ENCODE measurements at places on chromosomes 6 and 20.

GRCh38 chr20:59825944-59826759, 107.3 kb downstream of the SYCP2 start:
- H3K27me3 ChIP-seq, result no peaks in the 10 kb centered on the region
- no peaks in the 10 kb centered on the region for H3K4me1 ChIP-seq
- H3K36me3 ChIP-seq, result no peaks in the 10 kb centered on the region
- H3K4me3 ChIP-seq, result no peak overlapping the region

- H3K27ac ChIP-seq, result no peak overlapping the region
- no peak for DNase-seq
- peaks cover 65% of the 10 kb centered on the region for H3K27me3 ChIP-seq
- H3K4me3 ChIP-seq, result no peak overlapping the region
Observed at GRCh38 chr20:62430866-62431447, 3.6 kb upstream of the RBBP8NL start.

- no peak overlapping the region for H3K4me3 ChIP-seq
- no peaks in the 10 kb centered on the region for H3K27me3 ChIP-seq
- peak; percentile 90 for DNase-seq
- peak overlapping the region; percentile 46 for H3K27ac ChIP-seq
- peaks cover 31% of the 10 kb centered on the region for H3K36me3 ChIP-seq
Observed at GRCh38 chr20:38084425-38084951, 50.9 kb downstream of the RPRD1B start.

- H3K36me3 ChIP-seq, result no peaks in the 10 kb centered on the region
- DNase-seq, result no peak
- H3K4me3 ChIP-seq, result peak overlapping the region; percentile 27
Observed at GRCh38 chr6:14488180-14488579, 370.6 kb downstream of the CD83 start.

DNA sequence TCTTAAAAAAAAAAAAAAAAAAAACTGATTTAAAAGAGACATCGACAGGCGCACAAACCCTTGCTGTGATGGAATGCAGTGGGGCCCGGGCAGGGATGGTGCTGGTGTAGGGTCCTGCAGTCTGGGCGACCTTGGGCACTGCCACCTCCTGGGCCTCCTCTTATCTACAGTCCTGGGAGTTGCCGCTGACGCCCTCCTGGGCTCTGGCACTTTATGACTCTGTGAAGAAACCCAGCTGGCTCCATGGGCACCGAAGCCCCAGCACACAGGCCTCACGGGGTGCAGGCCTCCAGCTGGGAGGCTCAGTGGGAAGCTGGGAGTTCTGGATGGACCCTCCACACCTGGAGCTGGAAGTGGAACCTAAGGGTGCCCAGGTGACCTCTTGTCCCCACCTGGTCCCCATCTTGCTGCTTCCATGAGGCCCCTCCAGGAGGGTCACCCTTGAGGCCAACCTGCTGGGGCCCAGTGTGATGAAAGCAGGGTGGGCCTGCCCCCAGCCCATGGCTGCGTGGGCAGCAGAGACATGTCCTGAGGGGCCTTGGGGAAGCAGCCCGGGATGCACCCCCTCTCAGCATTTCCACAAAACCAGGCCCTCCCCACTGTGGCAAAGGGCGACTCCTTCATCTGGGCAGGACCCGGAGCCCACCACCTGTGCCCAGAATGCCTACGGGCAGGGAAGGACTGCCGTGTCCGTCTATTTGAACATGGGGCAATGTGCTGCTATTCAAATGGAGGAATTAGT, 104.9 kb downstream of the ASXL1 start:
- peak overlapping the region; percentile 0 for H3K27ac ChIP-seq
- no peaks in the 10 kb centered on the region for H3K27me3 ChIP-seq
- H3K4me1 ChIP-seq, result peaks cover 64% of the 10 kb centered on the region
- H3K4me3 ChIP-seq, result no peak overlapping the region
- peaks cover 80% of the 10 kb centered on the region for H3K36me3 ChIP-seq
- DNase-seq, result peak; percentile 33

GRCh38 chr20:63839620-63840019, 8.6 kb upstream of the ZBTB46 start:
- peaks cover 31% of the 10 kb centered on the region for H3K4me1 ChIP-seq
- no peaks in the 10 kb centered on the region for H3K36me3 ChIP-seq
- H3K27ac ChIP-seq, result no peak overlapping the region

- DNase-seq, result no peak
- peak overlapping the region; percentile 98 for H3K4me3 ChIP-seq
- H3K4me1 ChIP-seq, result peaks cover 9% of the 10 kb centered on the region
- H3K36me3 ChIP-seq, result no peaks in the 10 kb centered on the region
- H3K27me3 ChIP-seq, result no peaks in the 10 kb centered on the region
Observed at GRCh38 chr20:19756761-19757486, 1.1 kb upstream of the RIN2 start.

DNA sequence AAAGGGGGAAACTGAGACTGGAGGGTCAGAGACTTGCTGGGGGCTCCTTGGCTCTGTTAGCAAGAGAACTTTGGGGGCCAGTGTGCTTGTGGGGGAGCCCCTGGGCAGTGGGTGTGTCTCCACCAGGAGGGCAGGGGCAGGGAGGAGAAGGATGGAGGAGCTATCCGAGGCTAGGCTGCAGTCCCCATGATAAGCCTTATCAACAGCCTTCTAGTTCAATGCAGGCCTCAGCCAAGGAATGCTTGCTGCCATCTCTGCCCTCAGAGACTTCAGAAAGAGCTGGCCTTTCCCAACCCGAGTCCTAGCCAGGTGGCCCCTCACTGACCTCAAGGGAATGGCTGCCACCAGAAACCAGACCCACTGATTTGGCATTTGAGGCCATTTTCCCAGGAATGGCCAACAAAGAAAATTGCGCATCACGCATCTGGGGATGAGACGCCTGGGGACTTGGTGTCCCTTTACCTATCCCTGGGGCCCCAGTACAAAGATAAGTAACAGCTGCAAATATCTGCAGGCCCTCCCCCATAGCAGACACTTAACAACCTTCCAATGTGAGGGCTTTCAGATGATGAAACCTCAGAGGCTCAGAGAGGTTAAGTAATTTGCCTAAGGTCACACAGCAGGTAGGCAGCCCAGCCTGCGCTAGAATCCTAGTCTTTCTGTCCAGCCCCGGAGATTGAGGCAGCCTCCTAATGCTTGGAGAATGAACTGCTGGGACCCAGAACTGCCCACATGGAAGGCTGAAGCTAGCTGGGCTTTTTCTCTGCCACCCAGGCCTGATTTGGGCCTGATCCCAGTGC, 4.9 kb downstream of the TGM2 start:
- H3K4me1 ChIP-seq, result peaks cover 12% of the 10 kb centered on the region
- H3K27ac ChIP-seq, result no peak overlapping the region
- H3K4me3 ChIP-seq, result no peak overlapping the region
- H3K36me3 ChIP-seq, result no peaks in the 10 kb centered on the region
- DNase-seq, result no peak
- H3K27me3 ChIP-seq, result peaks cover 5% of the 10 kb centered on the region

DNA sequence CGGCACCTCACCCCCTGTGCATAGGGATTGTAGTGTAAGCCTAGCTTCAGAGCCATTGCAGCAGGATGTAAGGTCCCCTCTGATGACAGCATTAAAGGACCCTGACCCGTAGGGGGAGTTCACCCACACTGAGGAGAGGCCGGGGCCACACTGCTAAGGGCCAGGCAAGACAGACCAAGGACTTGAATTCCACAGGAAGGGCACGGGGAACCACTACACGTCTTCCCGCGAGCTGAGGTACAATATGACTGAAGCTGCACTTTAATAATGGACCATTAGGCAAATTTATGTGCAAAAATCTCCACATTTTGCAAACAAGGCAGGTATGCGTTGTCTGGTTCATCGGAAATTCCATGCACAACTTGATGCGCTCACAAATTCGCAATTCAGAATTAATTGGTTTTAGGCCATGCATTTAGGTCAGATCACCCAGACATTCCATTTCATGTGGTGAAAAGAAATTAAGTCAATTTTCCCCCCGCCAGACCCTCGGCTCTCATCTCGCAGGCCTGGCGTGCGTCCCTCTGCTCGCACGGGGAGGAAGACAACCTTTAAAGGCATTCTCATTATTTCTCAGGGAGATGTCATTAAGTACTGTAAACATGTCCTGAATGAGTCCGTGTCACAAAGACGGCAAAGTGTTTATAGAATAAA, 111.8 kb downstream of the FOXA2 start:
- peaks cover 17% of the 10 kb centered on the region for H3K27me3 ChIP-seq
- DNase-seq, result no peak
- H3K36me3 ChIP-seq, result no peaks in the 10 kb centered on the region
- H3K4me3 ChIP-seq, result no peak overlapping the region
- peaks cover 2% of the 10 kb centered on the region for H3K4me1 ChIP-seq
- H3K27ac ChIP-seq, result no peak overlapping the region

DNA sequence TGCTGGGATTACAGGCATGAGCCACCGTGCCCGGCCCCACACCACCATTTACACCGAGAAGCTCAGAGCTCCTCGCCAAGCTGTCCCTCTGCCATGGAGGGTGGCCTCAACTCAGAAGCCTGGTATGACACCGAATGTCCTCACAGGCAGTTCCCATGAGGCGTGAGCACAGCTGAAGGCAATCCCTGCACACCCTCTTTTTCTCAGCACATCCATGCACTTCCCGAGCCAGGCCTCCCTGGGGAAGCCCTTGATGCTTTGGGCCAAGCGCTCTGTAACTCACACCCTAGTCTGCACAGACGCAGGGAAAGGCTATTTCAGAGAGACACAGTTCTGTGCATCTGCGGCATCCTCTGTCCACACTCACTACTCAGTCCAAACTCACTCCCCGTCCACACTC, 18.4 kb downstream of the THBS2 start:
- H3K4me3 ChIP-seq, result no peak overlapping the region
- H3K27me3 ChIP-seq, result no peaks in the 10 kb centered on the region
- DNase-seq, result no peak
- H3K27ac ChIP-seq, result no peak overlapping the region
- H3K36me3 ChIP-seq, result peaks cover 71% of the 10 kb centered on the region

GRCh38 chr6:15628499-15629131, 34.2 kb downstream of the DTNBP1 start:
- peak; percentile 76 for DNase-seq
- no peaks in the 10 kb centered on the region for H3K27me3 ChIP-seq
- no peak overlapping the region for H3K27ac ChIP-seq
- H3K36me3 ChIP-seq, result peaks cover 3% of the 10 kb centered on the region

DNA sequence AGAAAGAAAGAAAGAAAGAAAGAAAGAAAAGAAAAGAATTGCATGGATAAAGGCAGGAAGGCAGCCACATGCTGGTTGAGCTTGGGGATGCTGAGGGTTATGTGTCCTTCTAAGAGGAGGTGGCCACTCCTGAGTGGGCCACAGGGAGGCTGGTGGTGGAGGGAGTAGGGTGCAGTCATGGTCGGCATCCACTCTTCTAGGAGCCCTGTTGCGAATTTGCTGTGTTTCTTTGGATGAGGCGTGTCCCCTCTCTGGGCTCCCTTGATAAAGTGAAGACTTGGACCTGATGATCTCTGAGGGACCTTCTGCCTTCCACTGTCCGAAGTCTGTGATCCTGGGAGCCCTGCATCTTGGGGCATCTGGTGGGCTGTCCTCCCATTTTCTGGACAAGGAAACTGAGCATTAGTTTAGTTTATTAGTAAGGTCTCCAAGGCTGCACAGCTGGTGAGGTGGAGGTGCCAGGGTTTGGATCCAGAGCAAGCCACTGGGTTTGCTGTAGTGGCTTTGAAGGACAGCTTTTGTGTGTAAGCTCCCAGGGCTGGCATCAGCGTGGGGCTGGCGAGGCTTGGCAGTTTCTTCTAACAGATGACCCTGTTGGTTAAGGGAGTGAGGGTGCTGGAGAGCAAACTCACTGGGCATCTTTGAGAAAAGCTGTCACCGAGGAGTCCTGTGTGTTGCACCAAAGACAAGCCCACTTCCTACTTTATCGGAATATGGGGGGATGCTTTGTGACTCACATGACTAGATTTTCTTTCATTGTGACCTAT, 4.3 kb downstream of the DLGAP4 start:
- H3K36me3 ChIP-seq, result no peaks in the 10 kb centered on the region
- H3K4me1 ChIP-seq, result peaks cover 12% of the 10 kb centered on the region

DNA sequence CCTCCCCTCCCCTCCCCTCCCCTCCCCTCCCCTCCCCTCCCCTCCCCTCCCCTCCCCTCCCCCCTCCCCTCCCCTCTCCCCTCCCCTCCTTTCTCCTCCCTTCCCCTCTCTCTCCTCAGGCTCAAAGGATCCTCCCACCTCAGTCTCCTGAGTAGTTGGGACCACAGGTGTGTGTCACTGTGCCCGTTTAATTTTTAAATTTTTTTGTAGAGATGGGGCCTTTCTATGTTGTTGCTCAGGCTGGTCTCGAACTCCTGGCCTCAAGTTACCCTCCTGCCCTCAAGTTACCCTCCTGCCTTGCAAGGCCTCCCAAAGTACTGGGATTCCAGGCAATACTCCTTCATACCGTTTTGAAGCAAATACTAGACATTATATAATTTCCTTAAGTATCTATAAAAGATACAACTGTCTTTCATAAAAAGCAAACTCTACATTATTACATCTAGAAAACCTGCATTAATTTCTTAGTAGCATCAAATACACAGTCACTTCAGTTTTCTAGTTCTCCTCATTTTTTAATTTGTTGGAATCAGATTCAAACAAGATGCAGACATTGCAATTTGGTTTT, 39.8 kb downstream of the NCOA3 start:
- H3K4me1 ChIP-seq, result peaks cover 14% of the 10 kb centered on the region
- no peaks in the 10 kb centered on the region for H3K36me3 ChIP-seq
- H3K4me3 ChIP-seq, result no peak overlapping the region
- no peak for DNase-seq

- no peak for DNase-seq
- no peaks in the 10 kb centered on the region for H3K27me3 ChIP-seq
- no peaks in the 10 kb centered on the region for H3K36me3 ChIP-seq
- no peak overlapping the region for H3K27ac ChIP-seq
Observed at GRCh38 chr6:22673474-22673873, 104.1 kb downstream of the HDGFL1 start.

GRCh38 chr6:129469070-129469662, 240.8 kb downstream of the ARHGAP18 start:
- peaks cover 23% of the 10 kb centered on the region for H3K36me3 ChIP-seq
- H3K4me3 ChIP-seq, result no peak overlapping the region
- H3K4me1 ChIP-seq, result no peaks in the 10 kb centered on the region
- H3K27me3 ChIP-seq, result no peaks in the 10 kb centered on the region

DNA sequence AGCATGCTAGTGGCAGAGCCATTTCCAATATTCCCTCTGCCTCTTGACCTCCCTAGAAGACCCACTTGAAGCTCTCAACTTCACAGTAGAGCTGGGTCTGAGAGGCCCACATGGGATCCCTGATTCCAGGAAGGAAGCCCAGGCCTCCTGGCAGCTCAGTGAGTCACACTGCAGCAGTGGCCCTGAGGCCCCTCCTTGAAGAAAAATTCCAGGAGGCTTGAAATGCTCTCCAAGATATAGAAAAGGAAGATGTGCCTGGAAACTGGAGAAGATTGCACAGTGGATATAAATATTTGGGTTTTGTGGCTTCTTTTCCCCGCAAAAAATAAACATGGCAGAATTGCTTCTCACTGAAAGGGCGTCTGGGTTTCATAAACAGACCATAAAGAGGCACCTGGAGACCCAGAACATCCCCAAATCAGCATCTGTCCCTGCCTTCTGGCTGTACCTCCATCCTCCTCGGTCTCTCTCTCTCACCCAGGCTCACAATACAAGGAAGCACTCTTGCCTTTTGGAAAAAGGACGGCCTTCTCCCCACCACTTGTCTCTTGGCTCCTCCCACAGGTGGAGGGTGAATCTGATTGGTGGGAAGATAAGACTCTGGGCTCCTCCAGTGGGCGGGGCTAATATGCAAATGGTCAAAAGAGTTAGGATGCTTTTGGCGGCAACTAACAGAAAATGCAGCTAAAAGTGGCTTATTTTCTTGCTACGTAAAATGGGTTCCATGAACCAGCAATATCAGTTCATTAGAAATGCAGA, 200.0 kb upstream of the SULF2 start:
- no peak overlapping the region for H3K27ac ChIP-seq
- no peak overlapping the region for H3K4me3 ChIP-seq

GRCh38 chr6:138405816-138406413, 1.9 kb downstream of the HEBP2 start:
- peaks cover 5% of the 10 kb centered on the region for H3K4me1 ChIP-seq
- no peak for DNase-seq
- peaks cover 44% of the 10 kb centered on the region for H3K36me3 ChIP-seq
- no peak overlapping the region for H3K27ac ChIP-seq
